SK-MEL-5 (cell line): ENCODE measurements at places on chromosomes 12 and 14.

GRCh38 chr12:93042684-93043083 lies 113.6 kb upstream of the EEA1 start:
- DNase-seq: no peak

DNA sequence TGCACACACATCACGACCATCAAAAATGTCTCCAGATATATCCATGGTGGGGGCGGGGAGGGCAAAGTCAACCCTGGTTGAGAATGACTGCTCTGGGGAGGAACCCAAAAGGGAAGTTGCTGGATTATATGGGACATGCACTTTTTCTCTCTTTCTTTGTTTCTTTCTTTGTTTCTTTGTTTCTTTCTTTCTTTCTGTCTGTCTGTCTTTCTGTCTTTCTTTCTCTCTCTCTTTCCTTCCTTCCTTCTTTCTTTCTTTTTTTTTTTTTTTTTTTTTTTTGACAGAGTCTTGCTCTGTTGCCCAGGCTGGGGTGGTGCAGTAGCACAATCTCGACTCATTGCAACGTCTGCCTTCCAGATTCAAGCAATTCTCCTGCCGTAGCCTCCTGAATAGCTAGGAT lies 71.5 kb downstream of the TBX5 start:
- DNase-seq: no peak

DNA sequence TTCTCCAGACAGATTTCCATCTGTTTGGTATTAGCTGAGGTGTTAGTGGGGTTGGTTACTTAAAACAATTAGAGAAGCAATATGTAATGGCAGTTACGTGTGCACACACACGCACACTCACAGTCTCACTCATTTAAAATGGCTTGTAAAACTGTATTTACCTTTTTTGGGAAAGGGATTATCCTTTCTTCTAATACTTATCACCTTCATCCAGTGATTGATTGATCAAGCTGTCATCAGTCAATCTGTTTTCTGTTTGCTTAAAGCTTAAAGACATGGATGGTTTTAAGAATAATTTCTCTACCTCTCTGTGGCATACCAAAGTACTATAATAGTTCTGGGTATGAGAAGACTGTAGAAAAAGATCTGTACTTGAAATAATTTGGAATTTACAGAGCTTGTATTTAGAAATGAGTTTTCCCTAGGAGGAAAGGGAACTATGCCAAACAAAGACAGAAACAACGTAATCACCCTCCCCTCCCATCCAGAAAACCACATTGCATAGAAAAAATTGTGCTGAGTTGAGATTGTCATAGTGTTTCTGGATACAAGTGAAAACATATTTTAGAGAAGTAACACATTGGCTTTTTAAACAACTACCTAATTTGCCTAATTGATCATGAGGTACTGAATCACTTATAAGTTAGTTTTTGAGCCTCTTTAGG lies 455.8 kb downstream of the PCNX1 start:
- DNase-seq: no peak

GRCh38 chr14:83697099-83697498 lies 1832.8 kb upstream of the FLRT2 start:
- DNase-seq: no peak

DNA sequence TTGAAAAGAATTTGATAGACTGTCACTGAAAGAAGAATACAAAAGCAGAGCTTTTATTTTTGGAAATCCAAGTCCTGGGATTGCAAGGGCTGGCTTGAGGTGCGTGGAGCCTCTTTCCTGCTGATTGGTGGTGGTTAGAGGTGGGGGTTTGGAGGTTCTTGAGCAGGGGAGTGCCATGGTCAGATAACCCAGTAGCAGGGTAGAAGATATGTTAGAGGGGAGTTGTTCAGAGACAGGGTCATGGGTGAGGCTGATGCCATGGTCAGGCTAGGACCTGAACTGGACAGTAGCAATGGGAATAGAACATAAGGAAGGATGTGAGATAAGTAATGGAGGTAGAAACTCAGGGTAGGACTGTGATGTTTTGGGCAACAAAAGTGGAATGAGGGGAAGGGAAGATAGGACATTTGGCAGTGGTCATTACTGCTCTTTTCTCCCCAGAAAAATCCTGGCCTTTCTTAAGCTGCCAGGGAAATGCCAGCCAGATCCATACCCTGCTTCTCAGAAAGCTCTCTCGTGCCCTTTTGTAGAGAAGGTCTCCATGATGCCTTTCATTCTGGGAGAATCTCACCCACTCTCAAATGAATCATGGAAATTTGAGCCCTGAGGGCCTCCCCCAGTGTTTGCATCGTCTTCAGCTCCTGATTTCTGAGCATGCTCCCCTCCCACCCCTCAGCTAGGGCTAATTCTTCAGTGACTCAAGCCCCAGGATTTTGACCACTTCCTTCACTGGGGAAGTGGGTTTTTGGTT lies 9.5 kb downstream of the EMP1 start:
- peak; percentile 77 for DNase-seq

DNA sequence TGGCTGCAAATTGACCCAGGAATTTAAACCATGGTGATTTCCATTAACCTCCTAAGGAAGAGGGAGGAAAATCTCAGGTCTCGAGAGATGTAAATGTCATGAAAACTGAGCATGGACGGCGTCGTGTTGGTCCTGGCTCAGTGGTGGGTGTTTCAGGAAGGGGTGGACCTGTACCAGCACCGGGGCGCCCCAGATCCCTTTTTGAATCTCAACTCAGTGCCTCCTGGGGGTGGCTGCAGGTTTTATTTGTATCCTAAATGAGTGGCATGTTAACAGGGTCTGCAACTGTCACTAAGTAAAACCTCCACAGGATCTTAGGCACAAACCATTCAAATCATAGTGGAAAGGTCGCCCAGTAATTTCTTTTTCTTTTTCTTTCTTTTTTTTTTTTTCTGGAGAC lies 101.3 kb downstream of the ASCL4 start:
- DNase-seq: no peak

GRCh38 chr12:115320967-115321366 lies 637.0 kb upstream of the TBX3 start:
- DNase-seq: no peak

- DNase-seq: peak; percentile 49
These were observed 653.9 kb upstream of the TBX3 start for GRCh38 chr12:115337693-115338543.

GRCh38 chr14:71492346-71492745 lies 439.9 kb upstream of the RGS6 start:
- DNase-seq: no peak

- no peak for DNase-seq
These were observed 229.2 kb downstream of the ALX1 start for GRCh38 chr12:85509081-85509856.

GRCh38 chr14:103132381-103133209 lies 9.3 kb downstream of the TNFAIP2 start:
- no peak for DNase-seq

DNA sequence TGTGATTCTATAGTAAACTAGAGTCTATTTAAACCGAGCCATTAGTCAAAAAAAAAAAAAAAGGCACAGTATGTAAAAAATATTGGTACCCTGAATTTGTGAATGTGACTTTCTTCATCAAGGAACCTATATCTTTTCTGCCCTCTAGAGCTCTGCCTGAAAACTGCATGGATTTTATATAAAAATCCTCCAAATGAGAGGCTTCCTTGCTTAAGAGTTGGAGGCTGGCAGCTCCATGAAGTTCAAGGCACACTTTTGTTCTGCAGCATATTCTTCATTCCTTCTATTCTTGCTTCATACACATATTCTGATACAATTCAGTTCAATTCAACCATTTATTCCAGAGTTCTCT lies 23.1 kb upstream of the NKX2-8 start:
- DNase-seq: peak; percentile 20

GRCh38 chr14:73231981-73232851 lies 5.1 kb upstream of the PAPLN start:
- DNase-seq: peak; percentile 27

GRCh38 chr14:56720703-56721460 lies 89.4 kb downstream of the OTX2 start:
- no peak for DNase-seq

DNA sequence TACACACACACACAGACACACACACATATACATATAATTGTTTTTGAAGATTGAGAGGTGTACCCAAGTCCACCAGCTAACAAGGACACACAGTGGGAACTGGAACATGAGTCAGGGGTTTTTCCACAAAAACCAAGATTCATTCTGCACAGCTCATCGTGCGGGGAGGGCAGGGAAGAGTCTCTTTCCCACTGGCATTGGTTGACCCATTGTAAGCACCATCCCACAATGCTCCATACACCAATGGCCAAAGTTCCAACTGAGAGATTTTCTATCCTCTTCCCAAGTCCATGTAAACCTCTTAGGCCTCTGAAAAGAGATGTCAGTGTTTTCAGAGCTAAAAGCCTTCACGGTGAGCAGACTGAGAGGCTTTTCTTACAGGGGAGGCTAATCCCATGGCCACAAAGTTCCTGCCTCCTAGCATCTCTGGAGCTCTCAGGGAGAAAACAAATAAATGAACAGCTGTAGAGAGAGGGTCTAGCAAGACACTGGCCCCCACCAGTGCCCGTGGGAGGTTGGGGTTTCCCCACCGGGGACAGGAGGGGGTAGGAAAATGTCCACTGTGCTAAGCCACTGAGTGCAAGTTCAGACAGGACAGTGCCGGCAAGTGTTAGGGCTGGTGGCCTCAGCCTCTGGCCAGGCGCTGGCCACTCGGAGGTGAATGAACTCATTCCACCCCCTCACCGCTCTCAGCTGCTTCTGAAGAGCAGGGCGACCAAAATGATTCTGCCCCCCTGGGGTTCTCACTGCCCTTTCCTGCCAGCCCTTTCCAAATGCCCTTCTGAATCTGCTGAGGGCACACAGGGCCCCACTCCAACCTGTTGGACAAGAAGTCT lies 21.5 kb upstream of the TC2N start:
- DNase-seq: no peak
